ENCODE measurements at places on chromosomes 2 and 18.

GRCh38 chr2:222038067-222038802, 260.6 kb downstream of the PAX3 start:
- DNase-seq = no peak

GRCh38 chr2:196076778-196077568, 8.3 kb upstream of the DNAH7 start:
- no peak for DNase-seq

GRCh38 chr2:69088466-69088865, 75.5 kb downstream of the ANTXR1 start:
- DNase-seq = no peak

- no peak for DNase-seq
Measured at GRCh38 chr2:234679741-234680687, 183.1 kb upstream of the ARL4C start.

GRCh38 chr2:16031058-16031847, 90.9 kb downstream of the MYCN start:
- DNase-seq = no peak

Data from activated CD8-positive, alpha-beta memory T cell treated with anti-CD3 and anti-CD28 coated beads for 1 hour (primary cell).